ENCODE measurements at places on chromosomes 3 and 15.

DNA sequence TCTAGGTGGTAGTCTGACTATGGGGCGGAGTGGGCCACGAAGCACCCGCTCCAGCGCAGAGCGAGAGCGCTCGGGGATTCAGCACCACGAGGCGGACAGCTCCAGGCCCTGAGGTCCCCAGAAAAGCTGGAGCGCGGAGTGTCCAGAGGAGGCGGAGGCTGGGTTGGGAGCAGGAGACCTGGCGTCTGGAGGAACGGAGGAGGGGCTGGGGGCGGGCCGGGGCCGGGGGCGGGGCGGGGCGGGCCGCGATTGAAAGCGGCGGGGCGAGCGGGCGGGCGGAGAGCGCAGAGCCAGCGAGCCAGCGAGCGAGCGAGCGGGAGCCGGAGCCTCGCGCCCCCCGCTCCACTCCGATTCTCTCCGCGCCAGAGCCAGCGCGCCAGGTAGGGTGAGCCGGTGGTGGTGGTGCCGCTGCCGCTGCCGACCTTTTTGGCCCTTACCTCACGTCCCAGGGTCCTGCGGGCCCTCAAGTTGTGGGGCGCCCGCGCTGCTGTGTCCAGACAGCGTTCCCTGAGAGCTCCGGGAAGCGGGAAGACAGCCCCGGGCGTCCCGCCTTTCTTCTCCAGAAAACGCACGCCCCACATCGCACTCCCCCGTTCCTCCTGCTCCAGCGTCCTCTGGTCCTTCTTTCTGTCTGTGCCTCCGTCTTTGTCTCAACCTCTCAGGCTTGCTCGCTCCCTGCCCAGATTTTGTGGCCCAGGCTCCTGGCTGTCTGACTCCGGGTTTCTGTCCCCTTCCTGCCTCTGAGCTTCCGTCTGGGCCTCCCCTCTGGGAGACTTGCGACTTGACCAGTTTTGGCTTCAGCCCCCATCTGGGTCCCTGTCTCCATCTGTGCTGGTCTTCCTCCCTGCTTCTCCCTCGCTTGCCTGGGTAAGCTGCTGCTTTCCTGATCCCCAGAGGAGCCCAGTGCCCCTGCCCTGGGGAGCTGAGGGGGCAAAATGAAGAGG, at the start of gene GRM2:
Gene GRM2, plus strand, starts transcription at position 281 of the 944 bp plus-strand sequence. CDS start 1,916 bp downstream, outside the sequence.
- no peak for DNase-seq

- DNase-seq = no peak
Measured at GRCh38 chr15:86010398-86010797, 69.3 kb upstream of the AGBL1 start.

DNA sequence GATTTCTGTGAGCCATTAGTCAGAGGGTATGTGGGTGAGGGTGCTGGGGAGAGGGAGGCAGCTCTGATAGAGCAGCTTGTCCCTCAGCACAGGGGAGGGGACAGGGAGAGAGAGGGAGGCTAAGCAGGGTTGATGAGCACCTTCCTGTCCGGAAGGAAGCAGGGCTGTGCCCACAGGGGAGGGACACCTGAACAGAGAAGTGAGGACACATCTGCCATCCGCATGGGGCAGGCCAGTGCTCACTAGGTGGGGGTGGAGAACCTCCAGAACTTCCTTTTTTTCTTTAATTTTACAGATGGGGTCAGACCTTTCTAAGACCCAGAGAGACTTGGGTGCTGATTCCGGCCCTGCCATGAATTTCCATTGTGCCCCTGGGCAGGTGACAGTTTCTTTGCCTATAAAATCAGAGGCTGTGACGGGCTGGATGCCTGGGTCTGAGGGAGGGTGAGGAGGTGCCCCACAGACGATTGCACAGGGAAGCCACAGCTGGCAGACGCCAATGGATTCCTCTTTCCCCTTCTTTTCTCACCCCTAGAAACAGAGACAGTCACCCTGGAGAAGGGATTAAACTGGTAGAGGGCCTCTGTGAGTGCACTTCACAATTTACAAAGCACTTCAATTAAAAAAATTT, 4.1 kb upstream of the TGM5 start:
- no peak for DNase-seq

DNA sequence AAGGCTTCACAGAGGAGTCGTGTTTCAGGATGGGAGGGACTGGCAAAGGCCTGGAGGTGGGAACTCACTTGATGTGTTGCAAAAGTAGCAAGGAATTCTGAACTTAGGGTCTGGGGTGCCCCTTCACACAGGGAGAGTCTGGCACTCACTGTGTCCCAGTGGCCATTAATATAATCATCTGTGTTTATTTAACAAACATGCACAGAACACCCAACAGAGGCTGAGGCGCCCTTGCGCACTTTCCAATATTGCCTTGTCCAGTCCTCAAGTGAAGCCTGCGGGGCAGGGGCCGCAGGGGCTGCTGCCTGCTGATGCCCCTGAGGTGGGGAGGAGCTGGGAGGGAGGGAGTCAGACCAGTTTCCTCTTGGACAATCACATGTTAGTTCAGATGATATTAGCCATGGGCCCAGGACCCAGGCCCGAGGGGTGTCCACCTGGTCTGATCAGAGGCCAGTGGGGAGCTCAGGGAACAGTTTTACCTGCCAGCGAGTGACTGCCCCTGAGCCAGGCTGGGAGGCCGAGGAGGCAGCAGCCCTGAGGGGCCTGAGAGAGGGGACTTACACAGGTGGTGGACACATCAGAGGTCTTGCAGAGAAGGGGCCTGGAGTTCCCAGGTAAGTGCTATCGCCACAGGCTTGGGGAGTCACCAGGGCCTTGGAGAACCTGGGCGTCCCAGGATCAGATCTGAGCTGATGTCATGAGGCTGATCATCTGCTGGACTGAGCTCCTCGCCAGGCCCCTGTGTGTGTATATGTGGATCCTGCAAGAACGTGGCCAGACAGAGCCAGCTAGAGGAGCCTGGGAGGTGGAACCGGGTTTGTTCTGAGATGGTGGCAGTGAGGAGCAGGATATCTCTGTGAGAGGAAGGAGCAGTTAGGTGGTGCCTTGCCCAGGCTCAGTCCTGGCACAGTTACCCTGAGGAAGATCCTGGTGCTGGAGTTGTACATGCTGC, 13.8 kb upstream of the TXNRD3 start:
- DNase-seq = no peak
